CD8-positive, alpha-beta memory T cell (primary cell): ENCODE measurements at places on chromosomes 4 and X.
A peak's percentile ranks its signal among the peaks of the same experiment; 100 is the strongest.

GRCh38 chrX:118824173-118824730 is 628 bp downstream of the ZCCHC12 start:
- peaks cover 6% of the 10 kb centered on the region for H3K27me3 ChIP-seq
- H3K27ac ChIP-seq: no peak overlapping the region
- H3K4me3 ChIP-seq: peak overlapping the region; percentile 28

DNA sequence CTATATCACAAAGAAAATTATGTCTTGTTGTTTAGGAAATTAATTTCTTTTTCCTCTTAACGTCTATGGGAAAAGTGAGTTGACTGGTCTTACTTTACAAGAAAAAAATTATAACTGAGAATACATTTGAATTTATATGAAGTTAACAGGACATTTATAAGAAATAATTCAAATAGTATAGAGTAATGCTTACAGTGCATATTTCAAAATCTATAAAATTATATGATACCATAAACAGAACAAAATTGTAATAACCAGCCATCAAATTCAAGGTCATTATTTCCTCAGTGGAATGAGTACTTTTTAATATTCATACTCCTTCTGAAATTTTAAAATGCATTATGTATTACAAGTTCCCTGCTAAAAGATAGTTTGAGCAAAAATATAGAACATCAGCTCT is 884.5 kb downstream of the TECRL start:
- H3K27me3 ChIP-seq: no peaks in the 10 kb centered on the region
- no peak for DNase-seq
- H3K4me1 ChIP-seq: no peaks in the 10 kb centered on the region
- H3K4me3 ChIP-seq: no peak overlapping the region
- no peak overlapping the region for H3K27ac ChIP-seq
- H3K36me3 ChIP-seq: no peaks in the 10 kb centered on the region

- H3K27ac ChIP-seq: no peak overlapping the region
- H3K27me3 ChIP-seq: no peaks in the 10 kb centered on the region
- no peak for DNase-seq
- no peaks in the 10 kb centered on the region for H3K36me3 ChIP-seq
- H3K4me3 ChIP-seq: no peak overlapping the region
Observed at GRCh38 chrX:9906919-9907318, 60.2 kb upstream of the CLDN34 start.

GRCh38 chrX:11968991-11969390 is 169.3 kb upstream of the FRMPD4 start:
- no peak overlapping the region for H3K27ac ChIP-seq
- no peak overlapping the region for H3K4me3 ChIP-seq
- H3K36me3 ChIP-seq: no peaks in the 10 kb centered on the region
- no peaks in the 10 kb centered on the region for H3K4me1 ChIP-seq

GRCh38 chrX:19627533-19627932 is 112.2 kb upstream of the MAP3K15 start:
- no peak overlapping the region for H3K4me3 ChIP-seq
- no peaks in the 10 kb centered on the region for H3K36me3 ChIP-seq
- H3K27me3 ChIP-seq: no peaks in the 10 kb centered on the region
- peaks cover 6% of the 10 kb centered on the region for H3K4me1 ChIP-seq

DNA sequence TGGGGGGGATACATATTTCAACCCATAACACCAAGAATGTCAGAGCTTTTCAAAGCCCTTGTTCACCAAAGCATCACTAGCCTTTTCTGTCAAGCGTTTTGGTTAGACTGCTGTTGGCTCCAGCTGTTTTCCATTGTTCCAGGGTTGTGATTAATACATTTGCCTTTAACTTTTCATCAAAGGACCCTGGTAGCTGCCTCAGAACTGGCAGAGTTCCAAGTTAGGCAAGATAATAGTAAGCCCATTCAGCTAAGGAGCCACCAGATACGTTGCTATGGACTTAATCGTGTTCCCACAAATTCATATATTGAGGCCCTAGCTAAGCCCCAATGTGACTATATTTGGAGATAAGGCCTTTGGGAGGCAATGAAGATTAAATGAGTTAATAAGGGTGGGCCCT is 37.1 kb downstream of the ENOPH1 start:
- H3K27ac ChIP-seq: no peak overlapping the region
- H3K36me3 ChIP-seq: no peaks in the 10 kb centered on the region
- H3K4me1 ChIP-seq: no peaks in the 10 kb centered on the region
- DNase-seq: no peak
- H3K27me3 ChIP-seq: no peaks in the 10 kb centered on the region

DNA sequence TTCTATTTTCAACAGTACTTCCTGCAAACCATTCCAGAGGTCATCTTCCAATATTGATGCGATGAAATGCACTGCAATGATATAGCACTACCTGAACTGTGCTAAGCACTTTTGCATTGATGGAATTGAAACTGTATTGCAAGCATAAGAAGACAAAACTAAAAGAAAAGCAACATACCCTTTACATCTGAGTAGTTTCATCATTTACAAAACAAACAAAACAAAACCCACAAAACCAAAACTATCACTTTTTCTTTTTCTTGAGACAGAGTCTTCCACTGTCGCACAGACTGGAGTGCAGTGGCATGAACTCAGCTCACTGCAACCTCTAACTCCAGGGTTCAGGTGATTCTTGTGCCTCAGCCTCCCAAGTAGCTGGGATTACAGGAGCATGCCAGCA is 120.1 kb upstream of the NAP1L5 start:
- no peak overlapping the region for H3K4me3 ChIP-seq
- H3K36me3 ChIP-seq: no peaks in the 10 kb centered on the region
- H3K4me1 ChIP-seq: peaks cover 4% of the 10 kb centered on the region
- H3K27ac ChIP-seq: no peak overlapping the region

DNA sequence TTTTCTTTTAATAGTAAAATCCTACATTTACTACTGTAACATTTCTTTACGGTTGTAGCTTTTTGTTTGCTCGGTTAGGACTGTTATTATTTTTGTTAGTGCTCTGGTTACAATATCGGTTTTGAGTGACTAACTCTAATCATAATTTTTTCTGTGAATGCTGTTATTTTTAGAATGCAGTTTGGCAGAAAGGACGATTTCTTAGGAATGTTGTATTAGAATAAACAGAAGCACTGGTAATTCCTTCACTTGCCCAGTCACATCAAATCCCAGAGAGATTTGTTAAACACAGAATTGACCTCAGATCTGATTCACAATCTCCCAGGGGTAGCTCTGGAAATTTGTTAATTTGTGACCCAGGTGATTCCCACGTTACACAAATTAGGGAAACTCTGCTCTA is 21.7 kb downstream of the DDIT4L start:
- no peak overlapping the region for H3K4me3 ChIP-seq
- H3K4me1 ChIP-seq: no peaks in the 10 kb centered on the region
- H3K27me3 ChIP-seq: no peaks in the 10 kb centered on the region

DNA sequence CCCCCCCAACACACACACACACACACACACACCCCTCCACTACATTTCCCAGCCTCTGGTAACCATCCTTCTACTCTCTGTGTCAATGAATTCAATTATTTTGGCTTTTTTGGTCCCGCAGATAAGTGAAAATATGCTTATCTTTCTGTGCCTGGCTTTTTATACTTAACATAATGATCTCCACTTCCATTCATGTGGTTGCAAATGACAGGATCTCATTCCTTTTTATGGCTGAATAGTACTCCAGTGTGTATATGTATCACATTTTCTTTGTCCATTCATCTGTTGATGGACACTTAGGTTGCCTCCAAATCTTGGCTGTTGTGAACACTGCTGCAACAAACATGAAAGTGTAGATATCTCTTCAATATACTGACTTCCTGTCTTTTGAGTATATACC is 59.8 kb downstream of the PDLIM5 start:
- H3K36me3 ChIP-seq: no peaks in the 10 kb centered on the region
- no peaks in the 10 kb centered on the region for H3K27me3 ChIP-seq
- H3K27ac ChIP-seq: no peak overlapping the region
- no peak overlapping the region for H3K4me3 ChIP-seq

- H3K36me3 ChIP-seq: no peaks in the 10 kb centered on the region
- no peaks in the 10 kb centered on the region for H3K4me1 ChIP-seq
Observed at GRCh38 chrX:16185725-16186136, 18.4 kb downstream of the MAGEB17 start.
